ENCODE measurements at places on chromosomes 1 and 21.

- DNase-seq: no peak
These were observed 47.4 kb downstream of the KCNAB2 start for GRCh38 chr1:6093071-6093470.

GRCh38 chr1:73673971-73674370 is 524.0 kb downstream of the LRRIQ3 start:
- DNase-seq: no peak

DNA sequence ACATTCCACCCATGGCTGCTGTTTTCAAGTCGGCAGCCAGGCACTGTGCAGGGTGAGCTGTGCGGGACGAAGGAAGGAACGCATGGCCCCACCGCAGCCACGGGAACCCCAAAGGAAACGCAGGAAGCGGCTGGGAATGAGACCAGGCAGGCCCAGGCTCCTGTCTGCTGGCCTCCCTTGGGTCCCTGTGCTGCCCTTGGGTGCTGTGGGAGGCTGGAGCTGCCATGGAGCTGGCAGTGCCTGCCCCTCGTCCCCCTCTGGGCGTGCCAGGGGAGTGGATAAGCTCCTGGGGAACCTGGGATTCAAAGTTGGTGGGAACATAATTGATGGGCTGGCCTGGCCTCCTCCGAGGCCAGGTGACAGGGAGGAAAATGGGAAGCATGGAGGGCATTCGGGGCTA is 5.3 kb upstream of the KRTAP10-4 start:
- DNase-seq: no peak

GRCh38 chr1:85048296-85049064 is at the start of gene MCOLN3:
Gene MCOLN3, minus strand, starts transcription at chr1:85048500. Its CDS starts 3,140 bp downstream, at chr1:85045360.
- DNase-seq: peak; percentile 31

GRCh38 chr1:16128338-16128741 is 27.5 kb downstream of the EPHA2 start:
- DNase-seq: no peak

DNA sequence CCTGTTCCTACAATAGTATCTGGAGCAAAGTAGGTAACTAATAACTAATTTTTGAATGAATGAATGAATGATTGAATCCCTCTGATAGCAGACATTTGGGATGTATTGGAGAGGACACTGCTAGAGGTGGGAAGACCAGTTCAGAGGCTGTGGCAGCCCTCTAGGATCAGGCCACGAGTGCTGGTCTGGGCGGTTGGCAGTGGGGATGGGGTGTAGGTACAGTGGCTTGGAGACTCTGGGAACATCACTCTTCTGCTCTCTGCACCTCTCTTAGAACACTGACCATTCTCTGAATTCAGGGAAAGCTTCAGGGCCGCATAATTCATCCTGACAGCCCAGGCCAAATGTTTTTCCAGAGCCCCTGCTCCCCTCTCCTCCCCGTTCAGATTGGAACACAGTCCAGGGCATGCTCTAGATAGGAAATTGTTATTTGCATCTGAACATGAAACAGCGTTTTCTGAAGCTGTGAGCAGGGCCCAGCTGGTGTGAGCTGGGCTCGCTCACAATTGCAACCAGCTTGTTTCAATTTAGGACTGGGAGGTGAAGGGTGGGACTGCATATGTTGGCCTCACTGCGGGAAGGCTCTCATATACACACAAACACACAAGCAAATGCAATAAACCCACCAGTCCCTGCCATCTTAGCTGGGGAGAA is 253.1 kb upstream of the USP24 start:
- no peak for DNase-seq

GRCh38 chr1:20767271-20767670 is 19.8 kb downstream of the HP1BP3 start:
- no peak for DNase-seq

GRCh38 chr1:80218112-80218511 is 1211.6 kb upstream of the ADGRL4 start:
- DNase-seq: peak; percentile 2

Data from HuH-7 (cell line).